Activated CD4-positive, alpha-beta T cell treated with anti-CD3 and anti-CD28 coated beads for 48 hours (primary cell): ENCODE measurements at places on chromosomes 5 and 9.

- DNase-seq = no peak
Measured at GRCh38 chr9:71863631-71864030, 47.4 kb downstream of the ABHD17B start.

GRCh38 chr9:130849356-130849755 lies 14.3 kb downstream of the ABL1 start:
- no peak for DNase-seq

- no peak for DNase-seq
Measured at GRCh38 chr5:68802430-68802829, 291.4 kb upstream of the SLC30A5 start.

DNA sequence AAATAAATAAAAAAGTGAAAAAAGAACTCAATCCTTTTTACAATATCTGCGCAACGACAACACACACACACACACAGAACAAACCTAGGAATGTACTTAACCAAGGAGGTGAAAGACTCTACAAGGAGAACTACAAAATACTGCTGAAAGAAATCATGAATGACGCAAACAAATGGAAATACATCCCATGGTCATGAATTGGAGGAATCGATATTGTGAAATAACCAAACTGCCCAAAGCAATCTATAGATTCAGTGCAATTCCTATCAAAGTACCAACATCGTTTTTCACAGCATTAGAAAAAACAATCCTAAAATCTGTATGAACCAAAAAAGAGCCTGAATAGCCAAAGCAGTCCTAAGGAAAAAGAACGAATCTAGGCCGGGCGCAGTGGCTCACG lies 29.9 kb upstream of the NRARP start:
- no peak for DNase-seq

DNA sequence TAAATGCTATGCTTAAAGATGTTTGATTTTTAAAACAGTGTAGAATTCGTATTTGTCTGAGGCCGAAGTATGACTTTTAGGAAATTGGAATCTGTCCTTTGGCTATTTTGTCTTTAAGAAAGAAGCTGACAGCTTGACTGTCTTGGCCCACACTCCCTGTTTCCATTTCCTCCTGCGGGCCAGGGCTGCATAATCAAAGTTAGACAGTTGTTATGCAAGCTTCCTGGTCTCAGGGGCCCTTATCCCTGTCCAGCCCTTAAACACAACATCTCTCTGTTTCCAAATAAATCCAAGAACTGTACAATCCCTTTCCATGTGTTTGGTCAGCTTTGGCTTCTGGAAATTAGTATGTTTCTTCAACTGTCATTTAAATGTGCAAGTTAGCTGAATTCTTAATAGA lies 54.6 kb upstream of the ECM2 start:
- DNase-seq = no peak

DNA sequence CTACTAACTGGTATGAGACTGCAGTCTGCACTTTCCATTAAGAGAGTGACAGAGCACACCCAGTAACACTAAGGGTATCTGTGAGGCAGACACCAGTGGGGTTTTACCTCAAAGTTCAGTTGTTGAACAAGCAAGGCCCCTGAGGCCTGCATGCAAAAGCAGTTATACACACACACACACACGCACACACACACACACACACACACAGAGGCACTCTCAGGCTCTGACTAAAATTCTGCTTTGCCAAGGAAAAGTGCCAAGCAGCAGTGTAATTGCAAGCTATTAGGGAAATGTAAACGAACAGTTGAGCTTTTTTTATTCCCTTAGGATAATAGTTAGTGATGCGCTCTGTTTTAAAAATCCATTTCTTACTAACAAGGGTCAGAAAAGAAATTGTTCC lies 377.1 kb downstream of the SPOCK1 start:
- no peak for DNase-seq

DNA sequence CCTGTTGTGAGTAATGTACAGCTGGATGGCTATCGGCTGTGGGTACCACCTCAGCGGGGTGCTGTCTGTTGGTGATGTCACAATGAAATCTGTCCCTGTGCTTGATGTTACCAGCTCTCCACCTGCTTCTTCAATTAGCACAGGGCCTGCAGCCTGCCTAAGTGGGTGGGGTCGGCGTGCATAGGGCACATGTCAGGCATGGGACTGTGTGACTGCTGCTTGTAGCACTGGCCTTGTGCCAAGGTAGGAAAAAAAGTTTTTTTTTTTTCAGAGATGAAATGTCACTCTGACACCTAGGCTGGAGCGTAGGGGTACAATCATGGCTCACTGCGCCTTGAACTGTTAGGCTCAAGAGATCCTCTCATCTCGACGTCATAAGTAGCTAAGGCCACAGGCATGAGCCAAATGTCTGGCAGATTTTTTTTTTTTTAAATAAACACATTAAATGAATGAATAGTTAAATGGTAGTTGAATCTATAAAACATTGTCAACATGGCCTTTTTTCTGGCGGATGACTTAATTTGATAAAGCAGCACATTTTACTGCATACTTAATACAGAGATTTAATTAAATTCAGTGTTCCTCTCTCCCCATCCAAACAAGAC lies 222.5 kb downstream of the NXNL2 start:
- no peak for DNase-seq

GRCh38 chr5:16970260-16970659 lies 34.2 kb upstream of the MYO10 start:
- no peak for DNase-seq

GRCh38 chr5:170867825-170868224 lies 6.0 kb downstream of the RANBP17 start:
- no peak for DNase-seq

GRCh38 chr5:74945561-74946165 lies 79.5 kb upstream of the FAM169A start:
- peak; percentile 59 for DNase-seq

DNA sequence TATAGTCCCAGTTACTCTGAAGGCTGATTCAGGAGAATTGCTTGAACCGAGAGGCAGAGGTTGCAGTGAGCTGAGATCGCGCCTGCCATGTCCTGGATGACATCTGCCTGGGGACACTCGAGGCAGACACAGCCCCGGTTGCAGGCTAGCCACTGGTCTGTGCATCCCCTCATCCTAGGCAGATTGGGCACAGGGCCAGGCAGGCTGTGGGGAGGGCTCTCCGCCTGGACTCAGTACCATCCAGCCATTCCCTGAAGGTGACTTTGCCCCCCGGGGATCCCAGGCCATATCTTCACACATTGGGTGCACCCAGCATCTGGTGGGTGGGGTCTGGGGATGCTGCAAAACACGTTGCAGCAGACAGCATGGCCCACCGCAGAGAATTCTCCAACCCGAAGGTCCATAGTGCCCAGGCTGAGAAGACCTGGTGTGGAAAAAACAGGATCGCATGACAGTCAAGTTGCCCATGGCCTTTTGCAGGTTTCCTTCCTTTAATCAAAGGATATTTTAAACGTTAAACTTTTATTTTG lies 50.9 kb upstream of the SUSD3 start:
- no peak for DNase-seq

DNA sequence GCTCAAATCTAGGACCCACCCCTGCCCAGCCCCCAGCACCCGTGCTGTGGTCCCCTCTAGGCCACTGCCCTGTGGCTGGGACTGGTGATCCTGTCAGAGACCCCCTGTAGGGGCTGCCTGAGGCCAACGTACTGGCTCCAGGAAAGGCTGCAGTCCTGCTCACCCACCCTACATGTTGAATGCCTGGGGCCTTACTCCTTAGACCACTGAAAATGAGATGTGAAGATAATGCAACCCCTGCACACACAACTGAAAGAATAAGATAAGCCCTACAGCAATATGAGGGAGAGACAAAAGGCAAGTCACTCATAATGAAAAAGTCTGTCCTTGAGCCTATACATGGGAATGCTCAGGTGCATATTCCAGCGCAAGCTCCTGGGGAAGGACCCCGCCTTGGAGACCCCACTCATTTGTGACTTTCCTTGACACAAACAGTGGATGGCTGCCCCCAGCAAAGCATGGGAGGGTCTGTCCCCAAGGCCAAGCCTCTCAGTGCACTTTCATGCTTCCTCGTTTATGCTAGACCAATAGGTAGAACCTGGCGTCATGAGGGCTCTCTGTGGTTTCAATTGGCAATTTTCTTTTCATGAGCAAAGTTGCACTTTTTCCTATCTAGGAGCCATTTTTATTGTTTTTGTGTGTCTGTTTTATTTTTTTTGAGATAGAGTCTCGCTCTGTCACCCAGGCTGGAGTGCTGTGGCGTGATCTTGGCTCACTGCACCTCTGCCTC lies 12.5 kb upstream of the WNK2 start:
- DNase-seq = no peak

- no peak for DNase-seq
Measured at GRCh38 chr5:83145882-83146331, 68.6 kb downstream of the XRCC4 start.

- no peak for DNase-seq
Measured at GRCh38 chr9:110591526-110591925, 12.0 kb upstream of the SVEP1 start.

DNA sequence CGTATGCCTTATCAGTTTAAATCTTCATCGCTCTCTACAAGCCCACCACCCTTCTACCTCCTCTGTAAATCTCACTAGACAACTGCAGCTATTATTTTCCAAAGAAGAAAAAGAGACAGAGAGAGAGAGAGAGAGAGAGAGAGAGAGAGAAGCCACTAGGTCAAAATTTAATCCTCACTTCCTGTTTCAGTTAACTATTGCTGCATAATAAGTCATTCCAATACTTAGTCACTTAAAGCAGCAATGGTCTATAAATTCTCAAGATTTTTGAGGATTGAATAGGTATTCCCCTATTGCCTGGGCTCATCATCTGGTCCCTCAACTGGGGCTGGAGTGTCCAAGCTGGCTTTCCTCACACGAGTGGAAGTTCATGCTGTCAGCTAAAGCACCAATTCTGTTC lies 68.8 kb downstream of the ITGA1 start:
- no peak for DNase-seq

GRCh38 chr5:152259702-152260101 lies 145.4 kb downstream of the NMUR2 start:
- no peak for DNase-seq

- DNase-seq = no peak
Measured at GRCh38 chr9:86350006-86350760, 4.0 kb downstream of the TUT7 start.

DNA sequence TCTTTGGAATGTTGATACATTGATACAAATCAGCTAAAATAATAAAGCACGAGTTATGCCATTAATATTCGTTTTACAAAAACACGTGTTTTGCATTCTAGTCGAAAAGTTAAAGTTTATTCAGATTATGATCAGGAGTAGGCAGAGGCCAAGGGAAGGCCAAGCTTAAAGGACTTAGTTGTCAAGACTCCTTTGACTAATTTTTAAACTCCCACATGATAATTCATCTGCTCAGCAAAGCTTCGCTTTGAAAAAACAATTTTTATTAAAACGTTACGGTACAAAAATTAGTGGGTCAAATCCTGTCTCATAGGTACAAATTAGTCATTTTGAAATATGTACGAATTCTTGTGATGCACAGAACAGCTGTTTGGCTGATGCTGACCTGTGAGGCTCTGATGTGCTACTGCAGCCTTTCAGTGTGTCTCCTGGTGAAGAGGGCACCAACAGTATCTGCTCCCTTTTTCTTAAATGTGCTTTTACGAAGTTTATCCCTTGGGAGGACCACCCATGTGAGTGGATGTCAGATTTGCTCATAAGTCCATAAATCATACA lies 23.0 kb upstream of the NR3C1 start:
- DNase-seq = no peak

DNA sequence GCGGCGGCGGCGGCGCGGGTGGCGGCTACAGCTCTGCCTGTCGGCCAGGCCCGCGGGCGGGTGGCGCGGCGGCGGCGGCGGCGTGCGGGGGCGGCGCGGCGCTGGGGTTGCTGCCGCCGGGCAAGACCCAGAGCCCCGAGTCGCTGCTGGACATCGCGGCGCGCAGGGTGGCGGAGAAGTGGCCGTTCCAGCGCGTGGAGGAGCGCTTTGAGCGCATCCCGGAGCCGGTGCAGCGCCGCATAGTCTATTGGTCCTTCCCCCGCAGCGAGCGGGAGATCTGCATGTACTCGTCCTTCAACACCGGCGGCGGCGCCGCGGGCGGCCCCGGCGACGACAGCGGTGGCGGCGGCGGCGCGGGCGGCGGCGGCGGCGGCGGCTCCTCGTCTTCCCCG lies 296 bp downstream of the ZSWIM6 start:
- peak; percentile 53 for DNase-seq

DNA sequence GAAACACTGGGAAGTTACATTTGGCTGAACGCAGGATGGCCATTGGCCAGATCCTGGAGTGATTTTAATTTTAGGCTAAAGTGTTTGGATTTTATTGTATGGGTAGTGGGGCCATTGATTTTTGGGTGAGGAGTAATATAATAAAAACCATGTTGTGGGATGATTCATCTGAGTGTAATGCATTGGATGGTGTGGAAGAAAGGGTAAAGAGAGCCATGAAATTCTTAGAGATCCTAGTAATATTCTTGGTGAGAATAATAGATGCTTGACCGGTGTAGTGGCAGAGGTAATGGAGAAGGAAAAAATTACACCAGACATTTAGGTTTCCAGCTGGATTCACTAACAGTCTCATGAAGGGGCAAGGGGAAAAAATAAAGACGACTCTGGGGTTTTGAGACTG lies 158.1 kb downstream of the NPR3 start:
- no peak for DNase-seq

DNA sequence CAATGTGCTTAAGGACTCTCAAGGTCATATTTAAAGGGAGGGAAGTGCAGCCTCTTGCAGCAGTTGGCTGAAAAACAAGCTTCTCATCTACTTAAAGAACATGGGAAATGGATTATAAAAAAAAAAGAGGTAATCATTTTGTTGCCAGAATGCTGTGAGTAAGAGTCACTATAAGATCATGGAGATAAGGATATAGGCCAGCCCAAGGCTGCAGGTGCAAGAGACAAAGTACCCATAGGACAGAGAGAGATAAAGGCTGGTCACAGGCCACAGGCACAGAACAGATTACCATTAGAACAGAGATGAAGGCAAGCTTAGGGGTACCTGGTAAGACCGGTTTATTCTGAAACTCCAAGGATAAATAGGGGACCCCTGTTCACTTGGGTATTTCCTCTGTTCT lies 70.5 kb downstream of the CDKN2A start:
- no peak for DNase-seq

- no peak for DNase-seq
Measured at GRCh38 chr5:158979290-158979689, 120.4 kb downstream of the EBF1 start.

- no peak for DNase-seq
Measured at GRCh38 chr5:69467442-69468225, 25.0 kb upstream of the OCLN start.

DNA sequence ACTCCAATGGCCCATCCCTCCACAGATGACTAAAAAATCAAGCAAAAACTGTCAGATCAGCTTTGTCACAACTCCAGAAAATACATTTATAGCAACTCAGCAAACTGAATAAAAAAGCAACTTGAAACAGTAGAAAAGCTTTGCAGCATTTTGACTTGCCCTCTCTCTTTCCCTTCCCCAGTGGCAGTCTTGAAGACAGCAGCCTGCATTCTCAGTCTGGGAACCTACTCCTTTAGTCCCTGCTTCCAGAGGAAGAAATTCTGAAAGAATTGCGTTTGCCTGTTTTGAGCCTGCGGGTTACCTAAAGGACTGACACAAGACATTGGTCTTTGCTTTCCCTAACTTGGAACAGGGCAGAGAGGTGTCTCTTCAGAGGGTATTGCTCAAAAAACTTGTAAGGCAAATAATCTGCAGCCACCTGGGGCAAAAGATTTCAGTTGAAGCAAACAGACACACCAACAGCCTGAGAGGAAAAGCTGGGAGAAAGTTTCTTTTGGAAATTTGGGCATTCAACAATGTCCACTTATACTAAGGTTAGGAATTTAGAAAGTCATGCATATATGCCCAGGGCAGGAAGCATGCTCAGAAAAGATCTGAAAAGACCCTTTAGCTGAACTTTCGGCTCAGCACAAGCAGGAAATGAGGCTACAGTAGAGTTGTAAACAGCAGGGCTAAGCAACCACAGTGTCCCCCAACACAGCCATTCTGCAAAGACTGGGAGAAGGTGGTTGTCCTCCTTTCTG lies 15.2 kb upstream of the SLC35D2 start:
- DNase-seq = no peak
